Activated T-helper 1 cell treated with anti-CD3 and anti-CD28 coated beads, Interleukin-2, amount 50 U/mL, for 16 hours (primary cell): ENCODE measurements at places on chromosomes 11 and 22.
A peak's percentile ranks its signal among the peaks of the same experiment; 100 is the strongest.

GRCh38 chr11:133845413-133845812, at the start of gene SPATA19:
SPATA19 (minus strand) TSS chr11:133845513; CDS start chr11:133845446, 67 bp downstream.
- no peak for DNase-seq

- no peak for DNase-seq
Measured at GRCh38 chr11:124167826-124168231, 15.3 kb upstream of the OR10D3 start.

- DNase-seq = no peak
Measured at GRCh38 chr11:65571940-65572339, 398 bp upstream of the FAM89B start.

- DNase-seq = no peak
Measured at GRCh38 chr11:12517306-12517705, 139.9 kb downstream of the PARVA start.

DNA sequence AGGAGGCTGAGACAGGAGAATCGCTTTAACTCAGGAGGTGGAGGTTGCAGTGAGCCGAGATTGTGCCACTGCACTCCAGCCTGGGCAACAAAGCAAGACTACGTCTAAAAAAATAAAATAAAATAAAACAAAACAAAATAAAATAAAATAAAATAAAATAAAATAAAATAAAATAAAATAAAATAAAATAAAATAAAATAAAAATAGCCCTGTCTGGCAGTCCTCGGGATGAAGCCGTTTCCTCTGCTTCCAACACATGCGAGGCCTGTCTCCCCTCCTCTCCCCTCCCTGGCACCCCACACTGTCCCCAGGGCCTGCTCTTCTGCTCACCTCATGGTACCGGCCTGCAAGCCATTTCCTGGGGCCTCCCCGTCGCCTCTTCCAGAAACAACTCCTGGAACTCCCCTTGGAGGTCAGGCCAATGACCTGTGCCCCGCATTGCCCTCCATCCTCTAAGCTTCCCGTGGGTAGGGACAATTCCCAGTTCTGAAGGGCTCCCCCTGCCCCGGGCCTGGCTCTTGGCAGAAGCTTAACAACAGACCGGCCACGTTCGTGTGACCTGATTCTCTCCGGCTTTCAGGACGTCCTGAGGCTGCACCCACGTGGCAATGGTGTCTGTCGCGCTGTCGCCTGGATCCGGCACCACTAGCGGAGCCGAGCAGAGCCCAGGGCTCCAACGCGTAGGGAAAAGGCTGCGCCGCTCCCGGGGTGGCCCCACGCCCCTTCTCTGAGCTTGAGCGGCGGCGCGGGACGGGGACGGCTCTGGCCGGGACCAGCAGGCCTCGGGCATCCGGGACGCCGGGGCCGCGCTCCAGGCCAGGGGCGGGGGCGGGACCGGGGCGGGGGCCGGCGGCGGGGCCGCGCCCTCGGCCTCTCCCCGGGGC, 456 bp upstream of the PARVB start:
- peak; percentile 7 for DNase-seq

- peak; percentile 15 for DNase-seq
Measured at GRCh38 chr22:38570779-38571364, 889 bp upstream of the DMC1 start.

GRCh38 chr22:36863281-36863680, 2.5 kb downstream of the NCF4 start:
- no peak for DNase-seq

GRCh38 chr22:40679249-40679963, at the start of gene MCHR1:
MCHR1 (plus strand) TSS chr22:40679484; CDS start chr22:40679653, 169 bp downstream.
- DNase-seq = no peak

GRCh38 chr11:898143-898511, 12.5 kb downstream of the CHID1 start:
- DNase-seq = no peak

- no peak for DNase-seq
Measured at GRCh38 chr22:21025763-21026755, 6.3 kb downstream of the SLC7A4 start.

DNA sequence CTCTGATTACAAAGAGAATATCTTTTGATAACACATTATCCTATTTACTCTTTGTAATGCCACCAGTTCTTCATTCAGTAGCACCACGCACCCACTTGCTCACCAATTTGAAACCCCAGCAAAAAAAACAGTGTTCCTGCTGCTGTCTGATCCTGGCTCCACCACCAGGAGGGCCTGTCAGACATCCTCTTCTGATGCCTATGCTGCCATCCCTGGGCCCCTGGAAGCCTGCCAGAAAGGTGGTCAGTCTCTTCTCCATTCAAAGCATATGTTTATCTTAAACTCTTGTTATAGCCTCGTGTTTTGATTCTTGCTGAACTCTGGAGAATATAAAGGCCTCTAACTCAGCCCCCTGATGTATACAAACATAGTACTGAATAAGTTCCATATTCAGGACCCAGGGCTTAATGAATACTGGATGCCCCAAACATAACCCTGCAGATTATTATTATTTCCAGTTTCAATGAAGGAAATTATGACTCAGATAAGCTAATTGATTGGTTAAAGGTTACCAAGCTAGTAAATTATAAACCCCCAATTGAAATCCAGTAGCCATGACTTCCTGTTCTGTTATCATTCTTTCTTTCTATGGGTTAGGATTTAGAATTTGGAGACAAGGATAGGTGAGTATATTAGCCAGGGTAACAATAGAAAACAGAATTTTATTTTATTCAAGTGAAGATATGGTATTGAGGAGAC, 116.7 kb downstream of the NTM start:
- DNase-seq = no peak

GRCh38 chr11:83047515-83048225, 24.0 kb downstream of the RAB30 start:
- no peak for DNase-seq

DNA sequence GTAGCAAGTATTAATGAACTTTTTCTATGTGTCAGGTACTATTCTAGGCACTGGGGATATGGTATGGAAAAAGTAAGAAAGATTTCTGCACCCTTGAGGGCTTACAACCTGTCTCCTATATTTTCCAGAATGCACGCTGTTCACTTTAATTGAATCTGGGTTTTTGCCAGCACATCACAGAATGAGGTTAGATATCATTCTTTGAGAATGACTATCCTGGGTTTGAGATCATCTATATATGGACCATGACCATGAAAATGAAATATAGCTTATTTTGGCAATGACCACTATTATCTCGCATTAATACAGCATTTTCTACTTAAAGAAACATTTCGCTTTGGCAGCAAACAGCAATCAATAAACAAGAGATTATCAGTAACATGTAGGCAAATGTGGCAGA, 46.9 kb downstream of the C11orf71 start:
- DNase-seq = no peak

DNA sequence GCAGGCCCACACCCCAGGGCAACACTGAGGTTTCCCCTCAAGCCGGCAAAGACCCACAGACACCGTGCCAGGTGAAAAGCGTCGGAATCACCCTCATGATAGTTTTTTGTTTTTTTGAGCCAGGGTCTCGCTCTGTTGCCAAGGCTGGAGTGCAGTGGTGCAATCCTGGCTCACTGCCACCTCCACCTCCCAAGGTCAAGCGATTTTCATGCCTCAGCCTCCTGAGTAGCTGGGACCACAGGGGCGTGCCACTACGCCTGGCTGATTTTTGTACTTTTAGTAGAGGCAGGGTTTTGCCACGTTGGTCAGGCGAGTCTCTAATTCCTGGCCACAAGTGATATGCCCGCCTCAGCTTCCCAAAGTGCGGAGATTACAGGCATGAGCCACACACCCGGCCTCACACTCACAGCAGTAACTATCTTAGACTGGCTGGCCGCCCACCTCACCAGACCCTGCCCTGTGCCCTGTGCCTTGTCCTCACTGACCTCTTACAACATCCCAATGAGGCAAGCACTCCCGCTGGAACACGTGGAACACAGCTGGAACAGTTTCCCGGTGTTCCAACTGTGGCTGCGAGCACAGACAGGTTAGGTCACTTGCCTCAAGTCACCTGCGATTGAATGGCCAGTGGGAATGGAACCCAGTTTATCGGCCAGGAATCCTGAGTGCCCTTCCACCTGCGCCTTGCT, 21.1 kb downstream of the LRRC10B start:
- no peak for DNase-seq

GRCh38 chr22:20580179-20580578, 72.8 kb downstream of the MED15 start:
- no peak for DNase-seq

DNA sequence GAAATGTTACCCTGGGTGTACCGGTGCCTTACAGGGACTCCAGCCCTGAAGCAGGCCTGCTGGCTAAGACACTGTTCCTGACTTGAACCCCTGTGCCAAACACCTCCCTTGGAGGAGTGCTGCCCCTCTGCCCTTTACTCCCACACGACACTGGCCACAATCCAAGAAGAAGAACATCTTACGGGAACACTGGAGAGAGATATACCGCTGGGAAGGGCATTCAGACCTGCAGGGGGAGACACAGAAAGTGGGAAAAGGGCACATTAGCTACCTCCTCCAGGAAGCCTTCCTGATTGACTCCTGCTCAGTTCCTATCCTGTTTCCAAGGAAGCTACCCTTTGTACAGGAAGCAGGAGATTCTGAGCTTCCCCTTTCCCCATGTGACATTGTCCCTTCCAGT, 18.7 kb downstream of the TMPRSS13 start:
- no peak for DNase-seq

DNA sequence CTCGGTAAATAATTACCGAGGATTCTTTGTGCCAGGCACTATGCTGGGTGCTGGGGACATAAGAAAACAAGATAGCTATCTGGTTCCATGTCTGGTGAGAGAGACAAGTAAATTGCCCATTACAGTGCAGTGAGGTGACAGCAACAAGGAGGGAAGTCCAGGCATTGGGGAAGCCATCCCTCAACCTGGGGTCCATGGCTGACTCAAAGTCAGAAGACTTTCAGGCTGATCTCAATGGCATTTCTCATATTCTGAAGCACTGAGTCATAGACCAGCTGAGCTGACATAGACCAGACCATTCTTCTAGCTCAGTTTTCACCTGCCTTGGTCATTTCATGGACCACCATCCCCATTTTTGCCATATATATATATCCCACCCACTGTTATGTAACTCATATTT, 158.8 kb downstream of the TTC17 start:
- no peak for DNase-seq

- no peak for DNase-seq
Measured at GRCh38 chr22:29617922-29618629, 14.6 kb downstream of the NF2 start.

- DNase-seq = no peak
Measured at GRCh38 chr11:17457396-17458173, 19.1 kb downstream of the ABCC8 start.

DNA sequence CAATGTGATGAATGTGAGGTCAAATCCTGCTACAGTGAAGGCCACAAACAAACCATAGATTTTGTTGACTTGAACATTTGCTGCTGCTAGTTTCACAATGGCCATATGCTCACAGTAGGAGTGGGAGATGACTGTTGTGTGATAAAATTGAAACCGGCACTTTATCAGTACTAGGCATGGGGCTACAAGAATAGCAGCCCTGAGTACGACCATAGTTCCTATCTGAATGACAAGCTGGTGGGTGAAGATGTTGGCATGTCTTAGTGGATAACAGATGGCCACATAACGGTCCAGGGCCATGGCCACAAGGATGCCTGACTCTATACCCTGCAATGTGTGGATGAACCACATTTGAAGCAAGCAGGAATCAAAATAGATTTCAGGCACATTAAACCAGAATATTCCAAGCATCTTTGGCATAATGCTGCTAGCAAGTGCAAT, 2.8 kb downstream of the OR52A1 start:
- no peak for DNase-seq

DNA sequence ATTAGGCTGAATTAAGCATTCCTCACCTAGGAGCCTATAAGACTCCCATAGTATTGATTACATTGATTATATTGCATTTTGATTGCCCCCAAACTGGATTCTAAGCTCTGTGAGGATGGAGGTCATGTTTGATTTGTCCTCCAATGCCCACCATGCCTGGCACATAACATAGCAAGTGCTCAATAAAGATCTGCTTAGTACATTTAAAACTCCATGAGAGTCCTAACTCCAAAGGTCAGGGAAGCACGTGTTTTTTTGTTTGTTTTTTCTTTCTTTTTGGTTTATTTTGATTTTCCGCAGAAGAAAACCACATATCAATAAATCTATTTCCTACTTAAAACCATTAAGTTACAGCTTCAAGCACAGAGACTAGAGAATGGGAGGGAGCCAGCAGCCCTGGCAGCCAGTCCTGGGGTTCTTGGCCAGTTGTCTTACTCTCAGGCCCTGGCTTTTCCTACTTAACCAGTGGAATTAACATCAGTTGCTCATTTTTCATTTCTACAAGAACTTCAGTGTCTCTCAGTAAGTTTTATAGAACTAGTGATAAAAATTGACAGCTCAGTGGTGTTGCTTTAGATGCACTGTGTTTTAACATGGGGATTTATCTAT, 429.9 kb upstream of the CCDC90B start:
- no peak for DNase-seq

GRCh38 chr11:77170107-77170506, 42.1 kb downstream of the MYO7A start:
- DNase-seq = no peak

GRCh38 chr11:79087238-79087960, 353.4 kb downstream of the TENM4 start:
- DNase-seq = no peak

- DNase-seq = no peak
Measured at GRCh38 chr22:36927671-36928070, 14.2 kb downstream of the CSF2RB start.

GRCh38 chr22:35697142-35697541, 20.5 kb upstream of the APOL5 start:
- peak; percentile 1 for DNase-seq

- no peak for DNase-seq
Measured at GRCh38 chr11:131690362-131690761, 319.9 kb downstream of the NTM start.

GRCh38 chr22:32142600-32142999, 16.5 kb downstream of the C22orf42 start:
- DNase-seq = no peak

DNA sequence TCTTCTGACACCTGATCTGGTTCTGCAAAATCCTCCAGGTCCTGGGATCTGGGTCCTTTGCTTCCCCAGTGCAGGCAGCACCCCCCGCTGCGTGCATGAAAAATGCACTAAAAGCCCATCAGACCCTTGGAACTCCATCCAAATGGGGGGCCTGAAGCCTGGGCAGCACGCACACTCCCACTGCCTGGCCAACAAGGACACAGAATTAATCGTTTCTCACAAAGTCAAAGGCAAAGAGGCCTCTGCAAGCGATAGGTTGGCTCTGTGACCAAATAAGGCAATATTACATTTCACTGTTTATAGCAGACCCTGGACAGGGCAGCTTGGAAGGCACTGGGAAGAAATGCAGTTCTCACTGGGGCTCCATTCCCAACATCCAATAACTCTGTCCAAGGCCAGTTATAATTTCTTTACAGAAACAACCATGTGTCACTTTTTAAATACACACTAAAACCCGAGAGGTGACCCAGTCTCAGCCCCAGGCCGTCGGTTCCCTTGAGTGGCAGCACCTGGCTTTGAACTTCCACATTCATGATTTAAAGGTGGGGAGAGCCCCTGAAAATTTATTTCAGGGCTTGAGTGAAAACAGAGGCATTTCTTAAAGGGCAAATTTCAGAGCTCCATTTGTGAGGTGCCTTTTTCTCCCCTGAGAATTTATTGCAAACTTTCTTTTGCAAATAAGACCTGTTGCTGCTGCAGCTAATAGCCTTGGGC, 114.4 kb upstream of the ANO1 start:
- no peak for DNase-seq

- DNase-seq = no peak
Measured at GRCh38 chr22:26972286-26972685, 314.9 kb downstream of the MIAT start.

- DNase-seq = no peak
Measured at GRCh38 chr22:27840436-27840835, 38.9 kb upstream of the MN1 start.
